ENCODE measurements at places on chromosomes 6 and 20.

GRCh38 chr6:3068329-3069214, at the start of gene RIPK1:
Gene RIPK1 (plus strand): TSS chr6:3068494. CDS start chr6:3076824, 8,330 bp downstream.
- DNase-seq = peak; percentile 78

DNA sequence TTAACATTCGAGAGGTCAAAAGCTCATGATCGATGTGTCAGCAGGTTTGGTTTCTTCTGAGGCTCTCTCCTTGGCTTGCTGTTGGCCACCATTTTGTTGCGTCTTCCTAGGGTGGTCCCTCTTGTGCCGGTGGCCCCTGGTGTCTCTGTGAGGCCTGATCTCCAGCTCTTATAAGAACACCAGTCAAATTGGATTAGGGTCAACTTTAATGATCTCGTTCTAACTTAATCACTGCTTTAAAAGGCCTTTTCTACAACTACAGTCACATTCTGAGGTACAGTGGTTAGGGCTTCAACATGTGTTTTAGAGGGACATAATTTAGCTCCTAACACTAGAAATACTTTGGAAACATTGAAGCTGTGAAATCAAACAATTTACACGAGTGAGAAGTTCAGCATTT, 240.8 kb upstream of the KCNQ5 start:
- no peak for DNase-seq

DNA sequence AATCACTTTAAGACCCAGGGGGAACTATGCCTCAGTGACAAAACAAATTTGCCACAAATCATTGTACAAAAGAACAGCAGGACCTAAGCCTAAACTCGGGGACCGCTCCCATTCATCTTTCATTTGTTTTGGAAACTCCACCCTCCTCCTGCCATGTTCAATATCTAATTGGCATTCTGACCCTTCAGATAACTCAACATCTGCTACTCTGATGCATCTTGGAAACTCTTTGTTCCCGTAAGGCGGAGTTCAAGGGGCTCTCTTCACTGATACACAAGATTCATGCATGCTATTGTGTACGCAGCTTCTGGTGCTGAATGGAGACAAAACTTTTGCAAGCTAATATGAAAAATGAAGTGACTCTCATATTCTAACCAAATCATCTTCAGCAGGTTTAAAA, 187.6 kb downstream of the ZFP64 start:
- DNase-seq = no peak

DNA sequence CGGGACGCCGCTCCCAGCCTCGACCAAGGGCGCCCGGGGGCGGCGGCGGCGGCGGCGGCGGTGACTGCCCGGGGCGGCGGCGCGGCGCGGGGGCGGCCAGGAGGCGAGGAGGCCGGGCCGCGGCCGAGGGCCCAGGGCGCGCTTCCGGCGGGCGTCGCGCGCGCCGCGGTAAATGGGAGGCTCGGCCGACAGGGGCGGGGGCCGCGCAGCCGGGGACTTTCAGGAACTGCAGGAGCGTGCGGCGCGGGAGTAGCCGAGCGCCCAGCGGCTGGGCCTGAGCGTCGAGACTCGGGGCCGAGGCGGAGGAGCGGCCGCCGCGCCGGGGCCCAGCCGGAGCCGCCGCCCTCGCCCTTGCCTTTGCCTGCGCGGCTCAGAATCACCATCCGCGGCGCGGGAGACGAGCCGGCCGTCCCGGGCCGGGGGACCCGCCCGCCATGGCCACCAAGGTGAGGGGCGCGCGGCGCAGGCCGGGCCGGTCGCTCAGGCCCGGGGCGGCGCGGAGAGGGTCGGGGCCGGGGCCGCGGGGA, at the start of gene SNX9:
SNX9 (plus strand) TSS at position 246 of the 527 bp plus-strand sequence; CDS start at position 435, 189 bp downstream.
- DNase-seq = peak; percentile 68

- DNase-seq = no peak
These were observed 148.4 kb upstream of the EYA4 start for GRCh38 chr6:133092771-133093170.

DNA sequence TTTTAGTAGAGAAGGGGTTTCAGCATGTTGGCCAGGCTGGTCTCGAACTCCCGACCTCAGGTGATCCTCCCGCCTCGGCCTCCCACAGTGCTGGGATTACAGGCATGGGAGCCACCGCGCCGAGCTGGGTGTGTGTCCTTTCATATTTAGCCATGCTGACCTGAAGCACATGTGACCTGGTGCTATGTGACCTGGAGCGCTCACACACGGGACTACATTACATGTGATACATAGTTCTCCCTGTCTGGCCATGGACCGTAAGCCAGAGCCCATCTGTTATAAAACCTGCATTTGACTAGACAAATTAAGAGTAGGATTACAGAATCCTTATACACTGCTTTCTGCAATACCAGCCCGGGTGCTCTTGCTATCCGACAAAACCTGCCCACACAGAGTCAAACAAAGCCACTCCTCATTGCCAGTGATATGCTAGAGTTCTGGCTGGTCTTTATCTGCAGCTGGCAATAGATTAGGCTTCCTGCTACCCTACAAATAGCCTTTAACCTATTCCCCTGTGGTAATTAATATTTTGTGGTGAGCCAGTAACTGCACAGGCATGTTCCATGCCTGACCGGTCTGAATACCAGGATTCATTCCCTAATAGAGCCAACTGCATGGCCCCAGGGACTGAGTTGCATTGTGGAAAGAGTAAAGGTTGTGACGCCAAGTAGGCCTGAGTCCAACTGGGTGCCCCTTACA, 26.3 kb upstream of the FAM50B start:
- DNase-seq = no peak

DNA sequence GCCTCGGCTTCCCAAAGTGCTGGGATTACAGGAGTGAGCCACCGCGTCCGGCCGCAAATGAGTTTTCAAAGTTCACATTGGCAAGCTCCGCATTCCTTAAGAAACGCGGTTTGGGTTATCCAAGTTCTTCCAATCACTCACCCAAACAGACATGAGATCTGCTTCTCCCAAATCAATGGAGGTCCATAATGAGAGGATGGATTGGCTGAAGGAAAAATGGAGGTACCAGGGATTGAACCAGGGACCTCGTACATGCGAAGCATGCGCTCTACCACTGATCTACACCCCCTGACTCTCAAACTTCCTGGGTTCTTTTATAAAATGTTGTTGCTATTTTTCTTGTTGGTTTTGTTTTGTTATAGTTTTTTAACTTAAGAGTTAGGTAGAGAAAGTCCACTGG, 170.0 kb downstream of the GPX5 start:
- DNase-seq = no peak

DNA sequence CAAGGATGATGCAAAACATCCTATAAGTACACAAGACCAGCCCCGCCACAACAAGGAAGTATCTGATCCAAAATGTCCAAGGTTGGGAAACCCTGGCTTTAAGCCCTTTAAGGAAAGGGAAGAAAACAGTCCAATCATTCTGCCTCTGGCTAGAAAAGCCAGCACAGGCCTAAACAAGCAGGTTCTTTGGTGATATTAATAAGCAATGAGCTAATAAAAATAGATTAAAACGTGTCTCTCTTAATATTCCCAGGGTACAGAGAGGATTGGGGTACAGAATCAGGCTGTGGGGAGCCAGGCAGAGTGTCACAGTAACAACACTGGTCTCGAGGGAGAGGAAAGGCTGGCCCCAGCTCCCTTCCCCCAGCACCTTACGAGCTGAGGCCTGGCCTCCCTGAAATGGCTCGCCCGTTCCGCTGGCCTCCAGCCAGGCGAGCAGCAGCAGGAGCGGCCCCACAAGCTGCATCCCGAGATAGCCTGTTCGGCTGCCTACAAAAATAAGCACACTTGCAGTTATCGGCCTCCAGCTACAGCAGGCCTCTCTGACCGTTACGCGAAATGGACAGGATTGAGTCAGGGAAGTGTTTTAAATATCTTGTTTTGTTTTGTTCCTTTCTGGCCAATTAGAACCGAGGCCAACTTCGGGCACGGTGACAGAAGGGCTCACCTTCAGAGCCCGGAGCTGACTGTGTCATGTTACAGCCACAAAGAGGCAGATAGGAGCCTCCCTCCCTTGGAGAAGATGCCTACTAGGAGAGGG, 4.0 kb upstream of the ZMYND8 start:
- DNase-seq = peak; percentile 68

DNA sequence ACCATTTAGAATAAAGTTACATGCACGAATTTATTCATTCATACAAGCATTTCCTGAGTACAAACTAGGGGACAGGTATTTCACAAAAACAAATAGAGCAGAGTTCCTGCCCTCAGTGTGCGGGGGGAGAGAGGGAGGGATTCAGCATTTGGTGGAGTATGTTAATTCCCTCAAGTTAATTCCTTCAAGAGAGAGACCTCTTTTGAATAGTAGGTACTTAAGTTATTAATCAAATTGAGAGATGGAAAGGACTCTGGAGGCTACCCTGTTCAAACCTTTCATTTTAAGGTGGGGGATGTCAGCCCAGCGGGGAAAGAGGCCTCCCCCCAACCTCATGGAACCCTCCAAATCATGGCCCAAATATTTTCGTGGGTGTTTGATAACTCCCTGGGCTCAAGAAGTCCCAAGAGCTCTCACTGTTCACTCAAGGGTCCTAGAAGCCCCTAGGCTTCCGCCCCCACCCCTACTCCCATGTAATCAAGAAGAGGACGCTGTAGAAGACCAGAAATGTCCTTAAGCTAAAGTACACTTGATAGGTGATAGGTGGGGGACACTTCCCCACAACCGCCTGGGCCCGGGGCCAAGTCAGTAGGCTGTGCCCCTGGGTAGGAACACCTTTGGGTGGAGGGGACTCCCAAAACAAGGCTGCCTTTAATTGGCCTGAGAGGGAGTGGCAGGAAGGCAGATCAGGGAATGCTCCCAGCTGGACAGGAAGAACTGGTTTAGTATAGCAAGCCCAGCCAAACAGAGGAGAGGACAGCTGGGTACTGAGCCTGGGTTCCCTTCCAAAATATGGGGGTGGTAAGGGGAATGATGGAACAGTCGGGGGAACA, 2.9 kb downstream of the SDC4 start:
- no peak for DNase-seq

Data from stromal cell of bone marrow (primary cell).